ENCODE measurements at places on chromosomes 1 and 21.
A peak's percentile ranks its signal among the peaks of the same experiment; 100 is the strongest.

DNA sequence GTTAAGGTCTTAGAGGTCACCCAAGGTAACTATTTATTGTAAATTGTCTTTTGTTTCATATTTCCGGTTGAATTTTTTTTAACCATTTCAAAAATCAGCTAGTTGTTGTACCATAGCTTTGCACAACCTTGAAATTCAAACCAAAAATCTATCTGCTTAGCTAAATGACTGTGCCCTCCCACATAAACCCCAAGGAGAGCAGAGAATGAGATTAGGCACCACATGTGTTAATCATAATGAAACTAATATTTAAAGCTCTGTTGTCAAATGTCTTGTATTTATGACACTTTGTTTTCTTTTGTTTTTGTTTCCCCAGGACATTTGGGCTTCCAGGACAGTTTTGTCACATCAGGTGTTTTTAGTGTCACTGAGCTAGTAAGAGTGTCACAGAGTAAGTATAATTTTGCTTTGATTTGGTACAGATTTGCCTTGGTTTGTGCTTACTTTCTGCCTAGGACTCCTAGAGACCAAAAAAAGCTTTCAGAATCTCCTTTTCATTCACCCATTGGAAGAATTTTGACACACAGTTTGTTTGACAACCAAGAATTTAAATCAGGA, 249.9 kb downstream of the NFIA start:
- DNase-seq, result no peak

DNA sequence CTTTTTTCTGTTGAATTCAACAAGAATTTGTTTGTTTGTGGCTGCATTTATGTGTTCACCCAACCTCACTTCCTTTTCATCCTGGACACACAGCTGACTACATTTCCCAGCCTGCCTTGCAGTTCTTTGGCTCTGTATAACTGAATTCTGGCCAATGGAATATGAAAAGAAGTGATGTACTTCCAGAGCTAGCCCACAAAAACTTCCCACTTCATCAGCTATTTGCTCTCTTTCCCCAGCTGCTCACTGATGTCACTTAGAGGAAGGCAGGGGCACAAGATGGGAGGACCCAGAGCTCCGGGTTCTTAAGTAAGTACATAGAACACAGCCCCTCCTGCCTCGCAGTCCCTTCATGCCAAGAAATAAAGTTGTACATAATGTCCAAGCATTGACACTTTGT, 235.0 kb upstream of the FGGY start:
- no peak for DNase-seq

DNA sequence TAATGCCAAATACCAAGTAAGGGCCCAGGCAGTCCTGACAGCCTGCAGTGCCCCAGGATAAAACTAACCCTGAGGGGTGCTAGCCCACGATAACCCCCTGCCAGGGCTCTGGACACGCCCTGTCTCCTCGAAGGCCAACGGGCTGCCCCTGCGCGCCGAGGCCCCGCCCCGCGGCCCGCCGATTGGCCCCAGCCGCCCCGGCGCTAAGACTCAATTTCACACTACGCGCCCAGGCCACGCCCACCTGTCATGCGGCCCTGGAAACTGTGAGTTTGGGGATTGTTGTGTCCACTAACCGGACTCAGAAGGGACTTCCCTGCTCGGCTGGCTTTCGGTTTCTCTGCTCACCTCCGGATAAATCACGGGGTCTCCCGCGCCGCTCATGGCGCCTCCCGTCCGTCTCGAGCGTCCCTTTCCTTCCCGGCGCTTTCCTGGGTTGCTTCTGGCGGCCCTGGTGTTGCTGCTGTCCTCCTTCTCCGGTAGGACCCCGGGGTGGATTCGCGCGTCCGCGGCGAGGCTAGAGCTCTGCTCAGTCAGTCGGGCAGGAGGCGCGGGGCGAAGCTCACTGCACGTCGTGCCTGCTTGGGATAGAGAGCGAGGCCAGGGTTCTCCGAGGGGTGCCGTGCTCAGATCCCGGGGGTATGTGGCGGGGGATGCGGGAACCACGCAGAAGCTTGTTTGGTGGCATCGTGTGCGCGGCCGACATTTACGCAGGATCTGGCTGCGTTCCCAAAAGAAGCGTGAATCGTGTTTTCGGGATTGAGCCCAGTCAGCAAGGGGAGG, at the start of gene CR1L:
TSS of gene CR1L (plus strand) at position 282 of the 783 bp plus-strand sequence. CDS start at position 383, 101 bp downstream.
- peak; percentile 58 for DNase-seq

DNA sequence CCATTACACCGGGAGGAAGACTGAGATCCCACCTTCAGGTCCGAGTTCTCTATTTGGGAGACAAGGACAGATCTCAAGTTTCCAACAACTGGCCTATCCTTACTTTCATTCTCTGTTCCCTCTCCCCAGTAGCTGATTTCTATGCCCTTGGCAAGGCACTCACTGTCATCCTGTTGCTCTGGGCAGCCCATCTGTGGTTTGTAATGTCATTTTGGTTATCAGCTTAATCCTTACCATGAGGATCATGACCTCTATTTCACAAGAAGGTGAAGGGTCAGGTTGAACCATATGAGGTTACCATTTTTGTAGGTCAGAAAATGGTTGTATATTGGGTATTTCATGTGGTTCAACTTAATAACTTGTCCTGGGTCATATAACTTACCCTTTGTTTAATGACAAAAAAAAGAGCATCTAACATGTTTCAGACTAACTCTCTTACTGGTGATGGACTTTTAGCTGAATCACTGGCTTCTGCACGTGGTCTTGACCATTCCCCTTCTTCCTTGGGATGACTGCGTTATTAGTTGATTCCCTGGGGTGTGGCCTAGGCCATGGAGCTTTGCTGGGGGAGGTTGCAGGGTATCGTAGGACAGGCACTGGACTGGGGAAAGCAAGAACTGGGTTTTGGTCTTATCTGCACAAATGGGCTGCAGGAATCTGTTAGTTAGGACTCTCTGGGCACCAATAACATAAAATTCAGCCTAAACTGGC, 120.2 kb downstream of the ACTL8 start:
- no peak for DNase-seq

GRCh38 chr21:15457965-15458364, 271.8 kb upstream of the USP25 start:
- no peak for DNase-seq

GRCh38 chr1:45913183-45913683, 109.8 kb downstream of the MAST2 start:
- DNase-seq, result no peak

DNA sequence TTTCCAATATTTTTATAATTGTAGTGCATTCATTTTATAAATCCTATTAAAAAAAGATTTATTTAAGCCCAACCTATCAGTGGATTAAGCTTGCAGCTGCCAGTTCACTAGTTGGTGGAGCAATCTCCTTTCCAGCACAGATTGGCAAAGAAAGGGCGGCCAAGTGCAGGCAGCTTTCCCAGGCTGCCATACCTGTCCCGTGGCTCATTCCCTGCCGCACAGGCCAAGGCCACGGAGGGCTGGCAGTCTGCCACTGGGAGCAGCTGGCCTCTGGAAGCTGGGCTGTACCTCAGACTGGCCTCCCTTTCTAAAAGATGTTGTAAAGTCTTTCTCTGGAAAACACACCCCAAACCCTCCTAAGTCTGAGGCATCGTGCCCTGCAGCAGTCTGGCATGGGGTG, 74.2 kb downstream of the SIM2 start:
- no peak for DNase-seq

GRCh38 chr1:5595531-5596170, 396.6 kb downstream of the NPHP4 start:
- DNase-seq, result no peak

GRCh38 chr1:93450321-93450720, 2.4 kb downstream of the FNBP1L start:
- no peak for DNase-seq

- DNase-seq, result no peak
These were observed 16.5 kb upstream of the OR2B11 start for GRCh38 chr1:247474367-247474766.

DNA sequence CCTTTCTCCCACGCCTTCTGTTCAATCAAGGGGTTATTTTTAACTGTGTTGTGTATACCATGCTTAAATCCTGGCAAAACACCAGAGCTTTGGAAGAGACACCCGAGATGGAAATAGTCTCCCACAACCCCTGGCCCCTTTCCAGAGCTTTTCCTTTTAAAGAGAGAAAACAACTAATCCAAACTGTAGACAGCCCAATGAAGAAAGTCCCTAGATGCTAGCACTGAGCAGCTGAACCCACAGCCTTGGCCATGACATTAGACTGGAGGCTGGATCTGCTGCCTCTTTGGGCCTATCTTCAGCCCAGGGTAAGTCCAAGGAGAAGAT, 64.9 kb upstream of the ARTN start:
- no peak for DNase-seq

DNA sequence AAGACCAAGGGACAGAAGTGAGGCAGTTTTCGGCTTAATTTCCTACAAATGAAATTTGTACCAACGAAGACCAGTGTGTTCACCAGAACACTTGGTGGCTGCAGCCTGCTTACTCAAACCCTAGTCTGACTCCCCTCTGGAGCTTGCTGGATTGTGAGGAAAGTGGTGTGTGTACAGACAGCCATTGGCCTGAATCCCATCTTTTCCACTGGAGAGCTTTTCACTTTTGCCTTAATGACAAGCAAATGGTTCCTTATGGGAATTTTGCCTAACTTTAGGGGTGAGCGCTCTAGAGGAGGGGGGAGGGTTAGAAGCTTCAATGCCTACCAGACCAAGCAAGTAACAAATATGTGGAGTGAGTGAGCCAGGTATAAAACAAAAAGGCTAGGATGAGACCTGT, 17.3 kb downstream of the METTL13 start:
- no peak for DNase-seq

DNA sequence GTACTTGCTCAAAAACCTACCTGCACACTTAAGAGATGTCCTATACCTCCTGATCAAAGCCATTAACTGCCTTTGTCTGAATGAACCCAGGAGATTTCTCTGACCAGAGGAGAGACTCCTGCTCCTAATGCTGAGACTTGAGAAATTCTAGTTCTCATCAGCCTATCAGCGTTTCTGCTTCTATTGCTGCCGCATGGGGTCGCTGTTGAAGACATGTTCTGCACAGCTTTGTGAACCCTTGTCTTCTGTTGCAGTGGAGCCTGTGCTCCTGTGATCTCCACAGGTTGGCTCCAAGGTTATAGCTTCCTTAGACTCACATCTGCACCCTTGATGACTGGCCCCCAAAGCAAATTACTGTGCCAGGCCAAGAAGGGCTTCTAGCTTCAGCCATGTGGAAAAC, 40.2 kb downstream of the EDN2 start:
- DNase-seq, result no peak

GRCh38 chr1:112056354-112056753, 66.9 kb upstream of the KCND3 start:
- no peak for DNase-seq

GRCh38 chr1:216081445-216081844, 341.8 kb downstream of the USH2A start:
- no peak for DNase-seq

DNA sequence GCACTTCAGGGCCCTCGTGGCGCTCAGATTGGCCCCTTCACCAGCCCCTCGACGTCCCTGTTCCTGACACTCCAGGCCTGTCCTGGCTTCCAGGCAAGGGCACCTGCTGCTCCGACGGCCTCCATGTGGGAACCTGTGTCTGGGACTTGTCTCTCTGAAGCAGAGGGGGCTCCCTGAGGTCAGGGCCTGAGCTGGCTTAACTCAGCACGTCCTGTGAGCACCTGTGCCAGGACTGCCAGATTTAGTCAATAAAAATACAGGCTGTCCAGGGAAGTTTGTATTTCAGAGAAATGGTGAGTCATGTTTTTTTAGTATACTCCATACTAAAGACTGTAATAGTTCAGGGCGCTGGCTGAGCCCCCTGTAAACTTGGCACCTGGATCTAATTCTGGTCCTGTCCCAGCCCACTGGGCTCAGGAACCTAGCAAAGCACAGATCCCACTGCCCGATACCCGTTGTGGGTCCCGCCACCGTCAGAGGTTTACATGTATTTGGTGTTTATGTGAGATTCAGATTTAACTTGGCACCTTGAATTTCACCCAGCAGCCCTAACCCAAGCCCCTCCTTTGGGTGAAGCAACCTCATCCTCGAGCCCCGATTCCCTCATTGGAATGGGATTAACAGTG, 109.9 kb upstream of the IFFO2 start:
- DNase-seq, result no peak

DNA sequence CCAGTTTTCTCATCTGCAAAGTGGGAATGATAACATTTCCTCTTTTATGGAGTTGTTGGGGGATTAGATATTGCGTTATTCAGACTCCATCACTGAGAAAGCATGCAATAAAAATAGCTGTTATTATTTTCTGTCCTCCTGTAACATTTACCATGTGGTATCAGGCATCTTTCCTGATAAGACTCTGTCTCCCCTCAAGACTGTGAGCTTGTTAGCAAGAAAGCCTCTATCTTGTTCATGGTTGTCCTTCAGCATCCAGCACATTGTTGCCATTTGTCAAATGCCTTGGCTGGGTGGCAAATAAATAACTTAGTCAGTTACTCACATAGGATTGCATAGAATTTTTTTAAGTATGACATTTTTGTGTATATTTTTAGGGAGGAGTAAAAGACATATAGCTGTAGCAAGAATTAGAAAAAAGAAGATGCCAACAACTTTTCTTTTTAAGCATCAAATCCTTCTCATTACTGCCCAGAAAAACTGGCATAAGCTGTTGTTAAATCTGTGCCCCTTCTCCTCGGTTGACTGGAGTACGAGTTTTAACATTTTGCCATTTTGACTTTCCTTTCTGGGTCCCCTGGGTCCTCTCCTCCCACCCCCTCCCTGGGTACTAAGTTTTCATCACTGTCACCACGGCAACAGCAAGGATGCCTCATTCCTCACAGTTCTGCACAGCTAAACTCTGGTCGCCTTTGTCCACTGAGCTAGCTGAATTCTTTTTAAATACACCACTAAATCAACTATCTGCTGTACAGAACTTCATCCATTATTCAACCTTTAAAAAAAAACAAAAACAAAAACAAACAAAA, 1.0 kb upstream of the JAM2 start:
- no peak for DNase-seq

GRCh38 chr21:28240586-28240985, 752.1 kb downstream of the LTN1 start:
- DNase-seq, result no peak

DNA sequence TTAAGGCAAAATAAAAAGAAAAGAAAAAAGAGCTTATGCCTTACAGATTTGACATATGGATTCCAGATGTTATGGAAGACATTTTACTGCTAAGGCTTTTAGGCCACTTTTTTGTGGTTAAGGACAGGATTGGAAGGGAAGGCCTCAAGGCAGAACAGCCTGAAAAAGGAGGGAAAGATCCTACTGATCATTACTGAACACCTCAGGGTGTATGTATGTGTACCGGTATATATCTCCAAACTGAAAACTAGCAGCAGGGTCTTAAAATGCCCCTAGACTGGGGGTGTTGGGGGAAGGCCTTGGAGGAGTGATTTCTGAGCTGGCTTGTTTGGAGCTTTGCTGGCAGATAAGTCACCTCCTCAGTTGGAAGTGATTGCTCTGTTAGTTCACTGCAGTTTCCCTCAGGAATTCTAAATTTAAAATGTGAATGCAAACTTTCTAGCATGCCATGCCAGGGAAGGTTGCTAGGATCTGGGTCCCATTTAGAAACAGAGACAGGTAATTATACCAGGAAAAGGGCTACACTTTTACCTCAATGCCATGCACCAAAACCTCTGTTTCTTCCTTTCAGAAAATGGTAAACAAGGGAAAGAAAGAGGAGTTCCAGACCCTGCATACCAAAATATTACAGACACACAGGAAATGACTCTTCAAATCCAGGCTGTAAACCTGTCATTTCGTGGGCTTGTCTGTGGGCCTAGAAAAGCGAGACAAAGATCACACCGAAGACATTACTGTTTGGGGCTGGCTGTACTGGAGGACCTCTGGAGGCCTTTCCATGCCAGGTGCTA, 15.0 kb downstream of the C1orf52 start:
- DNase-seq, result no peak

GRCh38 chr1:114336360-114336759, 174.6 kb downstream of the TRIM33 start:
- no peak for DNase-seq
